ENCODE measurements at places on chromosomes 13 and 19.

GRCh38 chr19:14139944-14140343 is 3.6 kb upstream of the ASF1B start:
- peak; percentile 98 for DNase-seq

- DNase-seq, result peak; percentile 16
Measured at GRCh38 chr19:20664901-20665781, 3.8 kb upstream of the ZNF626 start.

GRCh38 chr13:60000081-60000480 is 163.6 kb downstream of the DIAPH3 start:
- no peak for DNase-seq

DNA sequence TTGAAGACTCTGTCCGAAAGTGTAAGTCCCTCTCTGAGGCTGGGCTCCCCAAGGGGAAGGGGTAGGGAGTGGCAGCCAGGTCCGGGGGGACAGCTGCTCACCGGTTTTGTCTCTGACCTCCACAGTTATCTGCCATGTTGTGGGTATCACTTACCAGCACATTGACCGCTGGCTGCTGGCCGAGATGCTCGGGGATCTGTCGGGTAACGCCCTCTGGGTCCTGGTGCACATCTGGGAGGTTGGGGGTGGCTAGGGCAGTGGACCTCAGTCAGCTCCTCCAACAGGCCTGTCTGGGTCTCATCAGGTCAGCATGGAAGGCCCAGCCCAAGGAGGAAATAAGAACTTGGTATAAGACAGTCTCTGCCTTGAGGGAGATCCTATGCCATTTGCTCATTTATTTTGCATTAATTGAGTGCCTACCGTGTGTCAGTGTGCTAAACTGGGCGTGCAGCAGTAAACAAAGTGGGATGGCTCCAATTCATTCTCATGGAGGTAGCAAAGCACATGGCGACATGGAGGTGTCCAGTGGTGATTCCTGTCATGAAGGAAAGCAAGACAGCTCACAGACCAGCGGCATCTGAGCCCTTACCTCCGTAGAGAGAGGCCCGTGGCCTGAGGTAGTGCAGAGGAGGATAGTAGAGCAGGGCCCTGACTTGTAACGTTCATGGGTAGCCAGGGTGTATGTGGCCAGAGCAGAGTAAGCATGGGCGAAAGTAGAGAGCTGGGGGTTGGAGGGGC is 13.7 kb downstream of the EIF3K start:
- no peak for DNase-seq

DNA sequence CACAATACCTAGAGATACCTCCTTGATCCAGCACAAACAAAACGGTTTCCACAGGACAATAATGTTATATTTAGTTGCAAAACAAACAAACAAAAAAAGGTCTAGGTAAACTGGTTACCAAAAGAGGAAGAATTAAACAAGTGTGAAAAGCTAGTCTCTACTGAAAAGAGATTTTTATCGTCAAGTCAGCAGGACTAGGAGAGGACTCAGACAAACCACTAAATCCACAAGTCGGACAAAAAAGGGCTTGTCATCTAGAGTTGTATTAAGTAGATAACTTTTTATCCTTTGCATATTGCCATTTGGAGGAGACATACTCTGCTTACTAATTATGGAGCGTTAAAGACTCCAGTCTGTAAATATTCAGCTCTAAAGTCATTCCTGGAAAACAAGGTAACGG is 9.9 kb upstream of the KPNA3 start:
- no peak for DNase-seq

GRCh38 chr19:40286235-40286970 is 1.3 kb upstream of the AKT2 start:
- no peak for DNase-seq

DNA sequence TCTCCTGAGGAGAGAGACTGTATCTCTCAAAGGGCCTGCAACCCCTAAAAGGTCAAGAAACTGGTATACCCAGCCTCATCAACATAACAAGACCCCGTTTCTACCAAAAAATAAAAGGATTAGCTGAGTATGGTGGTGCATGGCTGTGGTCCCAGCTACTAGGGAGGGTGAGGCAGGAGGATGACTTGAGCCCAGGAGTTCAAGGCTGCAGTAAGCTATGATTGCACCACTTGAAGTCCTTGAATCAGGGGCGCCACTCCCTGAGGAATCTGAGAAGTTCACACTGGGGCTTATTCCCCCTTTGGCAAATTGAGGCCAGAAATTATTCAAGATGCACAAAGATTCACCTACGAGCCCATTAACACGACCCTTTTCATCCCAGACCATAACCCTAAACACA is 83.0 kb downstream of the TSHZ3 start:
- no peak for DNase-seq

GRCh38 chr19:17541184-17541759 is 14.2 kb upstream of the COLGALT1 start:
- DNase-seq, result no peak

GRCh38 chr19:6249296-6249695 is 30.5 kb downstream of the MLLT1 start:
- DNase-seq, result peak; percentile 65

DNA sequence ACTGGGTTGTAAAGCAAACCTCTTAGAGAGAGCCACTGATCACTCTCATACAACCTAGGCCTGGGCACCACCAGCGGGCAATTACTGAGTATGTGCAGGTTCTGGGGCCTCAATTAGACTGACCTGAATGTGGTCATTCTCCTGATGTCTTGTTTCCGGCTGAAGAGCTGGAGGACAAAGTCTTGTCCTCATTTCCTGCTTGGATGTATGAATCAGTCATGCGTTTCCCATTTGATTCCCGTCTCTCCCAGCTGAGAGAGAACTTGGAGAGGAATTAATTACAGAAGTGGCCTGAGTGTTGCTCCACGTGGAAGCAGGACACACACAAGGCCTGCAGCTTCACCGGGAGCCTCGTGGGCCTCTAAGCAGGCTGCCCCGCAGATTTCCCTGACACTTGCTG is 799.3 kb upstream of the ARGLU1 start:
- DNase-seq, result peak; percentile 48

- DNase-seq, result no peak
Measured at GRCh38 chr19:16327911-16328823, 3.5 kb downstream of the KLF2 start.

DNA sequence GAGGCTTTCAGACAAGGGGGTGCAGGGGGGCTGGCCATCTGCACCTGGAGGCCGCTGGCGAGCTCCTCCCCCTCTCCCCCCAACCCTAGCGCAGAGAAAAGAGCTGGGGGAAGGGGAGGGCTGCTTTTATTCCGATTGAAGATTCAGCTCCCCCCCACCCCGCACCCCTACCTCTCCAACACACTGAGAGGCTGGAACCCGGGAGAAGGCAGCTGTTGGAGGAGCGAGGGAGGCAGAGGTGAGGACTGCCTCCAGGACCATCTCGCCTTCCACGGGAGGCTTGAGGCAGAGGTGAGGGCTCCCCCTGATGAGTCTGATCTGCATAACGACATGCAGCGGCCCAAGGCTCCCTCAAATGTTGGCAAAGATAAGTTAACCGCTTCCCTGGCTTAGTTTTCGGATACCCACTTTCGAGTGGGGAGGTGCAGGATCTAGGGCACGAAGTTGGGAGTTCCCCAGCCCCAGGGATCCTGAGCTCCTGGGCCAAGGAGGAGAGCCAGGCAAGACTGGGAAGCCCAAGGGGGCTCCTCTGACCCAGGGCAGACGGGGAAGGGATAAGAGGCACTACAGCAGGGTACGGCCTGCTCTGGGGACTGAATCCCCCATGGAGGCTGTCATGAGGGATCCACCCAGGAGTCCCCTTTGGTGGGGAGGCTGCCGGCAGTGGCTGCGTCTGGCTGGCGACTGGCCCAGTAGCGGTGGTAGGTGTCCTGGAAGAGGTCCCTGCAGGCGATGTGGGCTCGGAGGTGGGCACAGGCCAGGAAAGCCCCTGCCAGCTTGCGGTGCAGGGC is 1.2 kb upstream of the NUMBL start:
- DNase-seq, result no peak

GRCh38 chr19:35153701-35154524 is 622 bp upstream of the FXYD5 start:
- peak; percentile 46 for DNase-seq

- DNase-seq, result no peak
Measured at GRCh38 chr13:69324090-69324886, 783.3 kb upstream of the ATXN8OS start.

DNA sequence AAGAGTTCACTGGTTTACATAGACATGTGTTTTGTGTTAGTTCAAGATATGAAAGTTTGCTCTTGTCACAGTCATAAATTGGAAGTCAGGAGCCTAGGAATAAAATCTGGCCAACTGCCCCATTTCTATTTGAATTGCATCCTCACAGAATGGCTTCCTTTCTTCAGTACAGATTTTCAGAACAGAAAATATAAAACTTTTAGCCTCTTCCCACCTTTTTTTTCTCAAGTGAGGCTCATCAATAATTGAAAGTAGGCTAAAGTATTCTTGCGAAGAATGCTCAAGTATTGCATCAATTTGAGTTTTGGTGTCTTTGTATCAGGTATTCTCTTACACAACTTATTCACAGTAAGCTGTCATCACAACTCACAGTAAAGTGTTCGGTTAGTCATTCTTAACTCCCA is 802.7 kb downstream of the PCDH9 start:
- no peak for DNase-seq

DNA sequence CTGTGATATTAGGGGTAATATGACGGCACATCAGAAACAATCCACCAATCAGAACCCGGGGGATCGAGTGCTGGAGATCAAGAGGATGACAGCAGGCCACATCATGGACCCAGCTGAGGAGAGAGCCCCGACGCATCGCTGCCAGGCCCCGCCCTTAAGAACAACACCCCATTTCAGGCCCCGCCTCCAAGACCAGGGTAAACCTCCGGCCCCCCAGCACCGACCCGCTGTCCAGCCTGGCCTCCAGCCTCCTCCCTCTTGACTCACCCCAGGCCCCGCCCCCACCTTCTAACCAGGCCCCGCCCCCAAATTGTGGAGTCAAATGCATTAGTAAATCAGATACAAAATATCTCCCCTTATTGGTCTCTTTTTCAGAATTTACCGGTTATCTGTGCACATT is 4.7 kb upstream of the ZNF611 start:
- DNase-seq, result no peak

DNA sequence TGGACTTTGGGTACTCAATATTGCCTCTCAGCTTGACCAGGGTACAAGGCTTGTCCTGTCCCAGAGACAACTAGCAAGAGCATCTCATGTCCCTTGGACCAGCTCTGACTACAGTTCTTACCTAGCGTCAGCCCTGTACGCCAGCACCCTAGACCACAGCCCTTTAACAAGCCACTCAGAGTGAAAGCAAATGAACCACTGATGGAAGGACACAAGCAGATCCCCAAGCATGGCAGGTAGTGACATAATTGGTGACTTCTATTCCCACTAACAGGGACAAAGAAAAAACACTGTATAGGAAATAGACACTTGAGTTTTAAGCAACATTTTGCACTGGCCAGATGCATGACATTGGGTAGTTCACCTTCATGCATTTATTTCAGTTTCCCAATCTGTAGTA is 8.8 kb upstream of the LRCH1 start:
- no peak for DNase-seq

DNA sequence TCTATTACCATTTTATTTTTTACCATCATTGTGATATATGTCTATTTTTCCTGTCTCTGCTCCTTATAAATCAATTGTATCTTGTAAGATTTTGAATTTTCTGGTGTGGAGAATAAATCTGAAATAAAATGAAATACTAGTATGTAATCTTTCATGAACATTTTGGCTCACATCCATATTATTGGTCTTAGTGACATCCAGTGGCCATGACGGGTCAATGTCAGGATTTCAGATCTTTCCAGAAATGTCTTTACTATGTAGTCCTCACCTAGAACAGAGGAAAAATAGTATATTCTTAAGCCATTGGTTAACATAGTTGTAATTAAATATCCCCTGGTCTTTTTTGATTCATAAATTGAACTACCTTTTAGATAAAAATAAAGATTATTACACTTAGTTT is 109.8 kb upstream of the GPC6 start:
- DNase-seq, result no peak

GRCh38 chr13:96796091-96796633 is 198.1 kb downstream of the OXGR1 start:
- DNase-seq, result no peak

- DNase-seq, result no peak
Measured at GRCh38 chr13:41074523-41074922, 13.2 kb downstream of the WBP4 start.

GRCh38 chr13:97221466-97221865 is 667 bp upstream of the MBNL2 start:
- no peak for DNase-seq

DNA sequence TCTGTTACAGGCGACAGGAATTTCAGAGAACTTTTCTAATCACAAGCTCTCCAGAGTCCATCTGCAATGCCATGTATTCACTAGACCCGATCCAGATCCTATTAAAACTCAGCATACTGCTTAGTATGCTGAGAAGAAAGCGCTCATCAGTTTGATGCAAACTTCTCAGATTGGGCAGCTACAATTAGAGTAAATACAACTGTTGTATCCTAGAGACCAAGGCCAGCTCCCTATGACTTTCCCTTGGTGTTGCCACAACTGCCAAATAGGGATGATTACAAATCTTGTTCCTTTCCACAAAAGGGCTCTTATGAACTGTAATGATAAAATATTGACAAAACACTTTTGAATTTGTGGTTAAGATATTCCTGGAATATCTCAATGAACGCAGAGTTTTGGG is 191.2 kb downstream of the SPRY2 start:
- no peak for DNase-seq

DNA sequence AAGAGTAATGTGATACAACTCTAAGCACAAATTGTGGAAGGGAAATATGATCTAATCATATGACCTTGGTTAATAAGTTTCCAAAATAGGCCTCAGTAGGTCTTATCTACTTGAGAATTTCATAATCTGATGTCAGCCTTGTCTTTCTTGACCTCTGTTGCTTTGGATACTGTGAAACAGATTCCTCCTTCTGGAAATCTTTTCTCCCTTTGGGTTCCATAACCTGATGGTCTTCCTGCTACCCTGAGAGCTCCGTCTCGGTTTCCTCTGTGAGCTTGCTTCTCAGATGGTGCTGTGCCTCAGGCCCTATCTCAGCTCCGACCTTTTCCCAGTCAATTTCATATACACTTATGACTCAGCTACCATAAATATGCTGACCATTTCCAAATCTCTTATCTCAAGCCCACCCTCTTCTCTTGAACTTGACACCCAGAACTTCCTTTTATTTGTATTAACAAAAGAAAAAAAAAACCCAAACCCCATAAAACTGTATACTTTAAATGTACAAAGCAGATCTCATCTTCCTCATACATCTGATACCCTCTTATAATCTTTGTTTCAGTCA is 6.4 kb upstream of the SLC46A3 start:
- no peak for DNase-seq

Data from RPMI7951 (cell line).